ENCODE measurements at places on chromosomes 11 and 22.

- no peak for DNase-seq
Observed at GRCh38 chr11:98561877-98562395, 458.8 kb upstream of the CNTN5 start.

DNA sequence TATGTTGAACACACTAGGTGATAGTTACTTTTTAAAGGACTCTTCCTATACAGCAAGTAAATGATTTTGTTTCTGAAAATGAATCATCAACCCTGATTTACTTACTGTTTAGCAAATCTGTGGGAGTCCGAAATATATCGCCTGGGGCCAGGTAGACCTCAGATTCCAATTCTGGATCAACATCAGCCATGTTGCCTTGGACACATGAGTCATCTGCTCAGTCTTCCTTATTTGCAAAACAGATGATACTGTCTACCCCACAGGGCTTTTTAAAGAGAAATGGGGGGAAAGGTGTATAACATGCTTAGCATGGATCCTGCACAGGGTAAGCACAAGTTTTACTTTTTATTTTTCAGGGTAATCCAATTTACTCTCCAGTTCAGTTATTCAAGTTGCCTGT, 324.2 kb downstream of the TENM4 start:
- no peak for DNase-seq

- DNase-seq, result no peak
Observed at GRCh38 chr11:48150213-48150612, 66.4 kb upstream of the OR4B1 start.

DNA sequence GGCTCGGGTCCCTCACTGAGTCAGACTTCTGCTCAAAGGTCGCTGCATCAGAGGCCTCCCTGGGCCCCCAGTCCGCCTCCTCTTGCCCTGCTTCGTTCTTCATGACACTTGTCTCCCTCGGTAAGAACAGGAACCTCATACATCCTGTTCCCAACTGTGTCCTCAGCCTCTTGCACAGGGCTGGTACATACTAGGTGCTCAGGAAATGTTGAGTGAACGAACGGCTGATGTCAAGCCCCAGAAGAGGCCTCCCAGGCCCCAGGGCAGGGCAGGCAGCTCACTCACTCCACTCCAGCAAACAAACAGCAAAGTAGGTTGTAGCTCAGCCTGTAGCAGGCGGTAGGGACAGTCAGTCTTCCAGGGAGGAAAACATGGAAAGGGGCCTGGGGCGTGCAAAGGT, 17.2 kb downstream of the SYNGR1 start:
- DNase-seq, result no peak

GRCh38 chr11:82403640-82404305, 329.9 kb downstream of the FAM181B start:
- DNase-seq, result no peak

DNA sequence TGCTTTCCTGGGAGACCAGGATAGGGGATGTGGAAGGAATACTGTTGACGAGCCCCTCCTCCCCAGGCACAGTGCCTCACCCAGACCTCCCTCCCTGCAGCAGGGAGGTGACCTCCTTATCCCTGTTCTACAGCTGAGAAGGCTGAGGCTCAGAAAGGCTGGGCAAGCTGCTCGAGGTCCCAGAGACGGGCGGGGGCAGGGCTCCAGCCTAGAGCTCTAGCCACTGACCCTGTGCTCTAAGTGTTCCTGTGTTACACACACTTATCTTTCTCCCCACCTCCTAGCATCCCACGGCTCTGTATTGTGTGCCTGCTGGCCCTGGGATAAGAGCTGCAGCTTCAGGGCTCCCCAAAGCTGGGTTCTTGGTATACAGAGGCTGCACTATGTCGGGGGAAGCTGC, 7.9 kb downstream of the CCDC134 start:
- no peak for DNase-seq

DNA sequence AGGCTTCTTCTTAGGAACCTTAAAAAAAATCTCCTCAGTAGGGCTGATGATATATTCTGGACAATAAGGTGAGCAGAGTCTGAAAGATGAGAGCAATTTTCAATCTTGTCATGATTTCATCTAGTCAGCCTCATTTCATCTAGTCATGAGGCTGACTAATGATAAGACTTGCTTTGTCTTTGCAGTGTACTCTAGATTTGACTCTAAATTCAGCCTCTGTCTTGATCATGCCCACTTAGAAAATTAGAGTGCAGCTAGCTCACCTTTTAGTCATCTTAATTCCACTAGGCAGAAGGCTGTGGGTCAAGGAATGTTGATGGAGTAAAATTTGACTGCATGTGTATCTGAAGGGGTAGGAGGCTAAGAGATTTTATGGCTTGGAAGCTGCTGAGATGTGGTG, 5.5 kb downstream of the EHF start:
- DNase-seq, result no peak

- DNase-seq, result no peak
Observed at GRCh38 chr11:44939673-44940395, 10.8 kb downstream of the TP53I11 start.

GRCh38 chr11:73951797-73952196, 971 bp downstream of the DNAJB13 start:
- DNase-seq, result no peak

All from stimulated activated CD8-positive, alpha-beta memory T cell treated with anti-CD3 and anti-CD28 coated beads, Interleukin-7, amount 100 ng/mL, for 48 hours (primary cell).